ENCODE measurements at places on chromosomes 5 and 9. TPM values are rescaled to one million over a fixed set of nuclear protein-coding genes. Genes with fewer than 3 reads are reported as not detected.

DNA sequence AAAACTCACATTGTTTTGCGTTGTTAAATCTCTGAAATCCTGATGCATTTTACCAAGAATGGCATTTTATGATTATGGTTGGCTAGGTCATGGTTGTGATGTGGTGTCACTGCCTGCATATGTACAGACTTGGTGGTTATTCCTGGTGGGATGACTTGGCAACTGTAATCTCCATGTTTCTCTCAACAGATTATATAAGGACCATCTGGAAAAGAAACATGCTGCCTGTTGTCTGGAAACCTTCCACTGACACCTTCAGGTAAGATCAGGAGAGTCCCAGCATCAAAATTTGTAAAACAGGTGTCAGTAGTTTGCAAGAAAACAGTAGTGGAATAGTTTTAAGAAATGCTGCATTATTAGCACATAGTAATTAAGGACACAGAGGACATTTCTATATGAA lies 3.0 kb upstream of the ACER2 start:
- DNase-seq: no peak

GRCh38 chr5:151047814-151048425 lies 27.5 kb downstream of the GPX3 start:
- peak; percentile 53 for DNase-seq

The MEIKIN gene
- not detected for total RNA-seq

DNA sequence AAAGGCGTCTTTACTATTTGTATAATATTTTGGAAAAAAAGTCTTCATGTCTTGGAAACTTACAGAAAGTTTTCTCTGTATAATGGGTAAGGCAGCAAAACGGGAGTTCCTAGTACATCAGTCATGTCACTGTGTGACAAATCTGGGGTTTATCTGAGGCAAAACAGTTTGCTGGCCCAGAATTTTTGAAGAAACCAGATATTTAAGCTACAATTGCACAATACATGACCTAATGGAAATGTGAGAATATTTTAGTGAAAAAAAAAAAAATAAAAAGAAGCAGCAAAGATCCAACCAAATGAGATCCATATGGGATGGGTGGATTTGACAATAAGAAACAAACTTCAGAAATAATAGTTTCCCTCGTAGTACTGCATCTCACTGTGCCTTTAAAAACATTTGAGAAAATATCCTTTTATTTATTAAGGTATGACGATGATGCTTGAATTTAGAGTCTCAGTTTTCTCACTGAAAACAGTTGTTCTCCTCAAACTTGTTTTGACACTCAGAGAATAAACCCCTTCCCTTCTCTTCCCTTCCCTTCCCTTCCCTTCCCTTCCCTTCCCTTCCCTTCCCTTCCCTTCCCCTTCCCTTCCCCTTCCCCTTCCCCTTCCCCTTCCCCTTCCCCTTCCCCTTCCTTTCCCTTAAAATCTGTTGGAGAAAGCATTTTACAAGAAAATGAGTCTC lies 180.5 kb upstream of the TUT7 start:
- no peak for DNase-seq

DNA sequence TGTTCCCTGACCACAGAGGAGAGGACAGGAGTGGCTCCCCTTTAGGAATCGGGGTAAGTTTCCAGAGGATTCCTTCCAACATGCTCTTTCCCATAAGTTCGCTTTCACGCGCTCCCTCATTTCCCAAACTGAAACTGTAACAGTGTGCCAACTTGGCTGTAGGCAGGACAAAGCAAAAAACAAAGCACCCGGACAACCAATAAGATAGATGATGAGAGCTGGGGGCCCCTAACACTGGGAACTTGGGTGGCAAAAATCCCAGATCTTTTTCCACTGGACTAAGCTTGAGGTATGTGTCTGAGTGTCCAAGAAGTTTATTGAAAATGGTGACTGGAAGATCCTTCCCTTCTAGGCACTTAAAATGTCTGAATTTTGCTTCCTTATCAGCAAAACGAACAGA lies 258.7 kb upstream of the IL12B start:
- no peak for DNase-seq

The HMHB1 gene
- total RNA-seq: not detected

DNA sequence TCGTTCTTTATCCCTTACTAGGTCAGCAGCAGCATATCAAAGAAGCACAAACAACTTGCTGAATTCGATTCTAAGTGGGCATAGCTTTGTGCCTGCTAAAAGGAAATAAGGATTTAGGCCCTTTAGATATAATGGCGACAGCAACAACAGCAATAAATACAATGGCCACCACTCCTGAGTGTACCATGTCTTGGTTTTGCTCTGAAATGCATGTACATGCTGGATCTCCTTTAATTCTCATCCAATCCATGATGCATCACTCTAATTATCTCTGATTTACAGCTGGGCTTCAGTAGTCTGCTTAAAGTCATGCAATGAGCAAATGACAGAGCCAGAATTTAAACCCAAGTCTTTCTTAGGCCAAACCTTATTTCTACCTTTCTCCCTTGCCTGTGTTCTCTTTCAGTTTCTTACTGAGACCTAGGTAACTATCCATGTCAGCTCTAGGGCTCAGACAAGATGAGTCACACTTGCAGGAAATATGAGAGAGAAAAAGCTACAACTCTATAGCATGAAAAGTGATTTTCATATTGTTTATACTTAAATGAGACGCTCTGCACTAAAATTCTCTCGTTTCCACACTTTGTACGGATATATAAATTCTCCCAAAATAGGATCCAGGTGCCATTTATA lies 111.8 kb downstream of the HMHB1 start:
- peak; percentile 78 for DNase-seq

DNA sequence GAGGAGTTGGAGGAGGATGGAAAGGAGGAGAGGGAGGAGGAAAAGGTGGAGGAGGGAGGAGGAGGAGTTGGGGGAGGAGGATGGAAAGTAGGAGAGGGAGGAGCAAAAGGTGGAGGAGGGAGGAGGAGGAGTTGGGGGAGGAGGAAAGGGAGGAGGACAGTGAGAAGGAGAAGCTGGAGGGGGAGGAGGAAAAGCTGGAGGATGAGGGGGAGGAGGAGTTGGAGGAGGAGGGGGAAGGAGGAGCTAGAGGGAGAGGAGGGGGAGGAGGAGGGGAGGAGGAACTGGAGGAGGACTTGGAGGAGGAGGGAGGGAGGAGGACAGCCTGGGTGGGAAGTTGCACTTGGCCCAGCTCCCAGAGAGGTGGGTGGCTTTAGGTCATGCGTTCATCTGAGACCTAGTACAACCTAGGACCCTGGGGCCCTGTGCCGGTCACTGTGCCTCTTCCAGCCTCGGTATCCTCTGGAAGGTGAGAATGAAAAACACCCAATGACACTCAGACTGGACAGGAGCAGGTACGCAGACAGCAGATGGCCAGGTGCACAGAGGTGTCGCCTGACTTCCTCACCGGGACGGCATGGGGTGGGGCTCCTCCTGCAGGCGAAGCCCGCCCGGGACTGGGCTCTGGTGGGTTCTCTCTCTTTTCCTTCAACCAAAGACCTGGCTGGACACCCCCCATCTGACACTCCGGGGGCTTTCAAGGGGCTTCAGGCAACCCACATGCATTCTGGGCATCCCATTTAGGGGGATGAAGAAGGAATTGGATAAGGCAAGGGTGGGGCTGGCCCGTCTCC lies 12.2 kb upstream of the SLC2A6 start:
- no peak for DNase-seq

- no peak for DNase-seq
Measured at GRCh38 chr5:127024821-127025220, 5.5 kb downstream of the MARCHF3 start.

DNA sequence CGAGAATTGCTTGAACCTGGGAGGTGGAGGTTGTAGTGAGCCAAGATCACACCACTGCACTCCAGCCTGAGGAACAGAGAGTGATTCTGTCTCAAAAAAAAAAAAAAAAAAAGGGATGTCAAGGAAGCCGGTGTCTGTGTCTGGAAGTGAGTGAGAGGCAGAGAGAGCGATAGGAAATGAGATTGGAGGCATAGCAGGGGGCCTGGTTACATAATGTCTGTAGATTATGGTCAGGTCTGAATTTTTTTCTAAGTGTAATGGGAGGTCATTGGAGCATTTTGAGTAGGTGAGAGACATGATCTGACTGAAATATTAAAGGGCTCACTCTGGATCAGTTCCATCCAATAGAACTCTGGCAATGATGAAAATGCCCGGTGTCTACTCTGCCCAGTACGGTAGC lies 40.4 kb upstream of the CTNNA1 start:
- DNase-seq: no peak

The DMRT3 gene
- not detected for total RNA-seq

DNA sequence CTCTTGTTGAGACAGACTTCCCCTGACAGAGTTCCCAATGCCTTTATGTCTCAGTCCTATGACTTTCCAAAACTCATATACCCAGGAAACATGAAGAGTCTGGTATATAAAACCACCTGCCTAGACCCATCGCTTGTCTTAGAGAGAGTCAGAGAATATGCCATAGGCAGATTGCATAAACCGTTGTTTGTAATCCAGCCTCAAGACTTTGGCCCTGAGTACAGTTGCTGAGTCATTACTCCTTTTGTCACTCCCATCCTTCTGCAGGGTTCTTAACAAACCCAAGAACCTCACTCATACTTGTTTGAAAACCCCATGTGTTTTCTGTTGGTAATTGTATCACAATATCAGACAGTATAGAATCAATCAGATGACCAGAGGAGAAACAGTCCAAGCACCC lies 616.3 kb downstream of the SLCO4C1 start:
- peak; percentile 73 for DNase-seq

DNA sequence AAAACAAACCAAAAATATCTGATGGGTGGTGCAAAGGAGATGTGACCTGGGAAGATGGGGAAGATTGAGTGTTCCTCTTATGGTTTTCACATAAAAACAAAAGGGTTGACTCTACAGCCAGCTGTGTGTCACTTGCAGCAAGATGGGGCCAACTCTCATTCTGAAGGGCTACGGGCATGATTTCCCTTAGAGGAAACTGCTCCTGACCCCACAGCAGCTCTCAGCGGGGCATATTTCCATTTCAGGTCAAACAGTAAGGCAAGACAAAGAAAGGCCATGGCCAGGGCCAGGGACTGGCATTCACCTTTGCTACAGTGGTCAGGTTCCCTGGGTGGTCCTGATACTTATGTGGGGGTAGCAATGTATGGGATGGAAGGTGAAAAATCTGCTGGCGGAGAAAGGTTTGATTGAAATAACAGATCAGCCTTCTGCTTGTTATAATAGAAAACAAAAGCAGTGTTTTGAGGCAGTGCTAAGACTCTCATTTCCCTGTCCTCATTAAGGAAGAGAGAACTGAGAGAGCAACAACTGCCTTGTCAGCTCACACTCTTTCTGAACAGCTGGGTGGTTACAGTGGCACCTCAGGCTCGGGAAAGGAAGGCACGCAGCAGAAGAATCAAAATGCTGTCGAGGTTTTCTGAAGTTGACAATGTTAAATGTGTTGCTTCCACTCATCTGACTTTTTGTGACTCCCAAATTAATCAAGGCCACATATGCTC lies 120.7 kb upstream of the PCA3 start:
- no peak for DNase-seq

GRCh38 chr9:113922160-113922559 lies 46.1 kb downstream of the ZNF618 start:
- DNase-seq: no peak

- DNase-seq: no peak
Measured at GRCh38 chr9:130997395-130997684, 11.6 kb upstream of the LAMC3 start.

The PTGER4 gene
- total RNA-seq: 2.5 TPM

DNA sequence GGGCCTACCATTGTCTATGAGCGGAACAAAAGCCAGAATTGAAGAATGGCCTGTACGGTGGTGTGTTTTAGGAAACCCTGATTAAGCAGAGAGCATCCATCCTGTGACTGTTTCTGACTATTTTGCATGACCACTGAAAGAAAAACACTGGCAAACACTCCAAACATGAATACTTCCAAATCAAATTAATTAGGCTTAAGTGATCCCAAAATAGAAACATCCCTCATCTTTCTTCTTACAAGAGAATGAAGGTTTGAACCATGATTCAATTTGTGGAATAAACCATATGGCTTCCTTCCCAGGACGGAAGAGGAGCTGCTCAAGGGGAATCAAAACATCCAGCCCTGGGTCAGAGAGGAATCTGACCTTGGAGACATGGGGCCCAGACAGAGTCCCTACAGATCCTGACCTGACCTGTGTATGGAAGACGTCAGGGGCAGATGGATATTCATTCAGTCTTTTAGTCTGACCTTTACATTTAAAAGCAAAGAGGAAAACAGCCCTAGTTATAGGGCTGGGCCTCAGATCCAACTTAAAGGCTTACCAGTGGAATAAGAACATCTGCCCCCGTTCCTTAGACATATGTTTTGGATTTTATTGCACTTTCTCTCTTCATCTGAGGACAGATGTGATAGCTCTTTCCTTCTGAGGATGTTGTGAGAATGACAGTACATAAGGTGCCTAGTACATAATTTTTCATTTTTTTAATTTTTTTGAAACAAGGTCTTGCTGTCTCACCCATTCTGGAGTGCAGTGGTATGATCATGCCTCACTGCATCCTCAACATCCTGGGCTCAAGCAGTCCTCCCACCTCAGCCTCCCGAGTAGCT lies 17.6 kb upstream of the RECK start:
- DNase-seq: no peak

- no peak for DNase-seq
Measured at GRCh38 chr9:121220996-121221663, 19.5 kb upstream of the RAB14 start.

The SURF6 gene
- 40.5 TPM for total RNA-seq

DNA sequence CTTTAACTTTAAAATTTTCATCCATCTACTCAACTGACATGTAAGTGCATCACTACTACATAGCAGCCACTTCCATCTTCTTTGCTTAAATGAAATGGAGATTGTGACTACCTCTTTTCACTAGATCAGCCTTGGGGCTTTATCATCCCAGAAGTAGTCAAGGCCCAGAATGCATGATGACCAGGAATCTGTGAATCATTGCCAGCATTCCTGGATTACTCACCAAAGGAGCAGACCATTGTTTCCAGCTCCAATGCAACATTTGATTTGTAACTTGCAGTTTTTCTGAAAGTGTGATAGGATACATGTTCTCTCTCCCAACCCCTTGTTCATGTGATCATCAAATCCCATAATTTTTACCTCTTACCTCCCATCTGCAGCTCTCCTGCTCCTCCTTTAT lies 65.1 kb downstream of the PLPPR1 start:
- DNase-seq: peak; percentile 46

- no peak for DNase-seq
Measured at GRCh38 chr9:567747-568305, 273.7 kb upstream of the DMRT1 start.
